Ovary (tissue), 10 donors: ENCODE measurements at places on chromosomes 4 and X. TPM values are rescaled to one million over a fixed set of nuclear protein-coding genes. Genes with fewer than 3 reads are reported as not detected.
A peak's percentile ranks its signal among the peaks of the same experiment; 100 is the strongest.

GRCh38 chr4:14072506-14072905 is 445.0 kb upstream of the BOD1L1 start:
- H3K4me3 ChIP-seq, result no peak overlapping the region
- H3K27ac ChIP-seq, result no peak overlapping the region
- H3K36me3 ChIP-seq, result no peaks in the 10 kb centered on the region
- H3K27me3 ChIP-seq, result no peaks in the 10 kb centered on the region

- H3K27ac ChIP-seq, result no peak overlapping the region
- H3K4me1 ChIP-seq, result no peaks in the 10 kb centered on the region
- H3K36me3 ChIP-seq, result no peaks in the 10 kb centered on the region
Measured at GRCh38 chrX:11666164-11666563, 444 bp upstream of the ARHGAP6 start.

- H3K36me3 ChIP-seq, result no peaks in the 10 kb centered on the region
- H3K27ac ChIP-seq, result no peak overlapping the region
Measured at GRCh38 chr4:106095408-106095807, 200.1 kb downstream of the NPNT start.

DNA sequence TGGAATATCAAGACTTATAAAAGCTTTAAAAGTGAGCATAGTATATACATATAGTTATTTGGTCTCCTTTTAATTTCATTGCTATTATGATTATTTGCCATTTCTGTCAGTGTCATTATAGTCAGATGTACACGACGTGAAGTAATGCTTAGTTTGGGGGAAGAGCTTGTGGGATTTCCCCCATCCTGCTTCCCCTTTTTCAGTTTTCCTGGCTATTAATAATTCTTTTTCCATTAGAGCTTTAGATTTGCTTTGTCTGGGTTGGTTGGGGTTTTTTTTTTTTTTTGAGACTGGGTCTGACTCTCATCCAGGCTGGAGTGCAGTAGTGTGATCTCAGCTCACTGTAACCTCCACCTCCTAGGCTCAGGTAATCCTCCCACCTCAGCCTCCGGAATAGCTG is 5.4 kb downstream of the ABCE1 start:
- no peak for DNase-seq
- no peak overlapping the region for H3K27ac ChIP-seq
- H3K4me3 ChIP-seq, result no peak overlapping the region
- no peaks in the 10 kb centered on the region for H3K36me3 ChIP-seq

- H3K4me3 ChIP-seq, result no peak overlapping the region
- no peaks in the 10 kb centered on the region for H3K36me3 ChIP-seq
- H3K4me1 ChIP-seq, result no peaks in the 10 kb centered on the region
- no peaks in the 10 kb centered on the region for H3K27me3 ChIP-seq
- no peak for DNase-seq
- H3K27ac ChIP-seq, result no peak overlapping the region
Measured at GRCh38 chrX:156001001-156001666, 3.6 kb downstream of the IL9R start.

DNA sequence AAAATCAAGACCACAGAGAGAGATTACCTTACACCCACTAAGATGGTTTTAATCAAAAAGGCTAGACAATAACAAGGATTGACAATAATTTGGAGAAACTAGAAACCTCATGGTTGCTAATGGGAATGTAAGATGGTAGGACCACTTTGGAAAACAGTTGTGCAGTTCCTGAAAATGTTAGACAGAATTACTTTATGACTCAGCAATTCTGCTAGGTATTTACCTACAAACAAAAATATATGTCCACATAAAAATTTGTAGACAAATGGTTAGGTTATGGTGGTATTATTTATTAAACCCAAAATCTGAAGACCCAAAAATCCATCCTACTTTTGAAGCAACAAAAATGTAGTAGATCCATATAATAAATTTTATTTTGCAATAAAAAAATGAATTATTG is 1027.0 kb upstream of the ADGRL3 start:
- no peak for DNase-seq
- no peaks in the 10 kb centered on the region for H3K27me3 ChIP-seq
- H3K4me3 ChIP-seq, result no peak overlapping the region
- no peak overlapping the region for H3K27ac ChIP-seq
- no peaks in the 10 kb centered on the region for H3K36me3 ChIP-seq

GRCh38 chr4:95417531-95417930 is 131.2 kb downstream of the UNC5C start:
- no peaks in the 10 kb centered on the region for H3K4me1 ChIP-seq
- H3K36me3 ChIP-seq, result no peaks in the 10 kb centered on the region
- no peak overlapping the region for H3K27ac ChIP-seq
- no peaks in the 10 kb centered on the region for H3K27me3 ChIP-seq
- DNase-seq, result no peak

DNA sequence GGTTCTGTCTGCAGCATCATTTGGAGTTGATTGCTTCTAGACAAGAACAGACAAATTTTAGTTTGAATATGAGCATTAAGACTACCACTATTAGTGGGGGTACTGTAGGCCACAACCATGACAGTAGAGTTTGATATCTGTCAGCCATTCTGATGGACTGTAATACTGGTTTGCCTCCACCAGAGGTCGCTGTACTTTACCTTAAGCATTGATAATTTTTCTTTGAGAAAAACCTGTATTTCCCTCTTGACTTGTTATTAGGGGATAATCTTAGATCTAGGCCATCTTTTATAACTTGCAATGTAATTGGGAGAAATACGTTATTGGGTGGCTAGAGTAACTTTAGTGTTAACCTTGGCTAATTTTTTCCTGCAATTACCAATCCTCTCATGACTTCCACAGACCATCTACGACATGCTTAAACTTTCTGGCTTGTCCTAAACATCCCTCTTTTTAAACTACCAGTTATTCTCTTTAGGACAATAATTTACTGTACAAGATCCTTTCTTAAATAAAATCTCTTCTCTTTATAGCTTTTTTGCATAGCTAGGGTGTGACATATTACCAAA is 562.4 kb downstream of the MAGEB5 start:
- H3K27ac ChIP-seq, result no peak overlapping the region
- no peak for DNase-seq
- no peak overlapping the region for H3K4me3 ChIP-seq

DNA sequence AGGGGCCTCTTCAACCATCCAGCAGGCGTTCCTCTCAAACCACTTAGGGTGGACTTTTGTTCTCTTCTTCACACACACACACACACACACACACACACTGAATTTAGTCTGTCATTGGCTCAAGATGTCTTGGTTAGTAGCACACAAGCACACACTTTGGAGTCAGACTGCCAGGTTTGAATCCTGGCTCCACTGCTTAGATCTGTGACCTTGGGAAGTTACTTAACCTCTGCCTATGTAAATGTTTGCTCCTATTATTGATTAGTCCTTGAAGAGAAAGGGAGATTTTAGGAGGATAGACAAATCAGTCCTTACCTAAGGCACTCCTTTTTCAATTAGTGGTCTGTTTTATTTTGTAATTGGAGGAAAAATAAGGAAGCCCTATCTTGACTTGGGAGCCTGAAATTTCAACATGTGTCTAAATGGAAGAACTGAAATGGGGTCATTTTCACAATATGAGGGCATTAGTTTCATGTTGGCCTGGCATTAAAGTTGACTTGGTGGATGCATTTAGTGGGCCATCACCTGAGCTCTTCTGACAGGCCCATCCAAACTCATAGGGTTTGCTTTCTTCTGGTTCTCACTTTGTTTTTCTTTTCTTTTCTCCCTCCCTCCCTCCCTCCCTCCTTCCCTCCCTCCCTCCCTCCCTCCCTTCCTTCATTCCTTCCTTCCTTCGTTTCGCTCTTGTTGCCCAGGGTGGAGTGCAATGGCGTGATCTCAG is 13.3 kb upstream of the TMEM131L start:
- H3K36me3 ChIP-seq, result no peaks in the 10 kb centered on the region
- no peak overlapping the region for H3K4me3 ChIP-seq
- DNase-seq, result no peak
- H3K4me1 ChIP-seq, result peaks cover 2% of the 10 kb centered on the region
- H3K27ac ChIP-seq, result no peak overlapping the region
- H3K27me3 ChIP-seq, result no peaks in the 10 kb centered on the region

- H3K27ac ChIP-seq, result no peak overlapping the region
- H3K4me1 ChIP-seq, result no peaks in the 10 kb centered on the region
- no peak for DNase-seq
- H3K4me3 ChIP-seq, result no peak overlapping the region
- H3K27me3 ChIP-seq, result no peaks in the 10 kb centered on the region
- H3K36me3 ChIP-seq, result no peaks in the 10 kb centered on the region
Measured at GRCh38 chr4:6546681-6547447, 28.1 kb upstream of the MAN2B2 start.

DNA sequence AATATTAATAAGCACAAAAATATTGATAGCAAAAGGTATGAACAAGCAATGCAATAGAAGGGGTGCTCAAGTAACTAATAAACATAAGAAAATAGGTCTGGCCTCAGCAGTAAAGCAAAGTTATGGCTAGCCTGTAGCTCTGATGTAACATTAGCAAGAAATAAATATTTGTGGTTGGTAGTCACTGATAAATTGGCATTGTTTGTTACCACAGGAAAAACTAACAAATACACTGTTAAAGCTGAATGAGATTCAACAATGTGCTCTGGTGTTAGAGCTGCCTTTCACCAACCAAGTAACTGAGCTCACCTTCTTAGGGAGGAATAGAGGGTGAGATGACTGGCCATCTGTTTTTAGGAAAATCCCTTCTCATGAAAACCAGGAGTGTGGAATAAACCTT is 71.4 kb downstream of the AREG start:
- DNase-seq, result no peak
- H3K27ac ChIP-seq, result no peak overlapping the region
- no peaks in the 10 kb centered on the region for H3K36me3 ChIP-seq
- H3K4me1 ChIP-seq, result no peaks in the 10 kb centered on the region
- no peak overlapping the region for H3K4me3 ChIP-seq

GRCh38 chr4:165967486-165967885 is 94.4 kb downstream of the TLL1 start:
- no peak overlapping the region for H3K27ac ChIP-seq
- no peaks in the 10 kb centered on the region for H3K27me3 ChIP-seq
- no peaks in the 10 kb centered on the region for H3K4me1 ChIP-seq
- DNase-seq, result no peak
- H3K4me3 ChIP-seq, result no peak overlapping the region
- H3K36me3 ChIP-seq, result no peaks in the 10 kb centered on the region

DNA sequence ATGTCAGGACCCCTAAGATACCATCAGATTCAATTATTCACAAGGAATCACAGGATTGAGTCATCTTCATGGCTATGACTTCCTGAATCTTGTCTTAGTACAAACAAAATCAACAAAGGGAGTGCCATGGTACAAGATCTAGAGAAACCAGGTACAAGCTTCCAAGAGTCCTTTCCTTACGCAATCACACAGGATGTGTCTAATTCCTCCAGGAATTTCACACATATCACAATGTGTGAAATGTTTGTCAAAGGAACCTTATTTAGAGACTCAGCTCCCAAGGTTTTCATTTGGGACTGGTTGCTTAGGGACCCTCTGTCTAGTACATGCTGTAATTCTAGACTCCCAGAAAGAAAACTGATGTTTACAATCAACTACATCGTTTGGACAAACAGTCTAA is 83.0 kb downstream of the MAB21L2 start:
- H3K27ac ChIP-seq, result no peak overlapping the region
- H3K4me3 ChIP-seq, result no peak overlapping the region
- H3K36me3 ChIP-seq, result no peaks in the 10 kb centered on the region

DNA sequence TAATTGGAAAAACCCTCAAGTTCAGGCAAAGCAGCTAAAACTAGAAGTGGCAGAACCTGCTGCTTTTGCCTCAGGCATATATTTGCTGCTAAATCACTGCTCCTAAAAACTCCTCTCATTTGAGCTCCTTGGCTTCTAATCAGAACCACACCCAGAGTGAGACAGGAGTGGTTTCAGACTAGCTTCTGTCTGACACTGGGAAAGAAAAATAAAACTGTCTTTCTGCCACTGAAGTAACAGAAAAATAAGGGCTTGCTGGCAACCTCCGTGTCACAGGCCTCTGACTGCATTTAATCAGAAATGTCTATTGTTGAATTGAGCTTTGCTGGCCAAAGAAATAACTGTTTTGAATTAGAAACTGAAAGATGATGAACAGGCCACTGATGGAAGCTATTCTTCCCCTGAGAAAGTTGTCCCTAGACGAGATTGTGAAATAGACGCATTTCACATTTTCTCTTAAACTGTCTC is 52.1 kb upstream of the RAP2C start:
- no peak overlapping the region for H3K4me3 ChIP-seq
- H3K4me1 ChIP-seq, result no peaks in the 10 kb centered on the region
- no peak for DNase-seq
- no peak overlapping the region for H3K27ac ChIP-seq

- no peaks in the 10 kb centered on the region for H3K4me1 ChIP-seq
- H3K27me3 ChIP-seq, result no peaks in the 10 kb centered on the region
- DNase-seq, result peak; percentile 23
- H3K36me3 ChIP-seq, result no peaks in the 10 kb centered on the region
- H3K27ac ChIP-seq, result no peak overlapping the region
Measured at GRCh38 chrX:66728818-66729271, 90.0 kb upstream of the EDA2R start.

DNA sequence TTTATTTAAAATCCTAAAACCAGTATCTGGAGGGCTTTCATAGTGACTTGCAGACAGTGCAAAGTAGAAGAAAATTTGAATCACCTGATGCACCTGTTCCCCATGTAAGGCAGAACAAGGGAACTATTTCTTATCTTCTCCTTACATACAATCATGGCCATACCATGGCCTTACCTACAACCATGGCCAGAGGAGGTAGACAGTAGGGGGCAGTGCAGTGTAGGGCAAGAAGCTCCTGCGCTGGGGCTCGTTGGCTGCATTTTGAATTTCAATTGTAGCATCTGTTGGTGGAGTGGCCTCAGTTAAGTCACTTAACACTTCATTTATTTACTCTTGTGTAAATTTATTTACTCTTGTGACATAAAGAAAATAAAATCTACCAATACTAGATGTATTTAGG is 33.0 kb downstream of the GALNTL6 start:
- DNase-seq, result no peak
- H3K27me3 ChIP-seq, result no peaks in the 10 kb centered on the region
- H3K36me3 ChIP-seq, result no peaks in the 10 kb centered on the region
- no peak overlapping the region for H3K4me3 ChIP-seq

GRCh38 chrX:57918750-57919436 is 8.6 kb upstream of the ZXDA start:
- no peaks in the 10 kb centered on the region for H3K4me1 ChIP-seq
- H3K4me3 ChIP-seq, result no peak overlapping the region
- no peaks in the 10 kb centered on the region for H3K27me3 ChIP-seq
- no peak for DNase-seq
- H3K36me3 ChIP-seq, result no peaks in the 10 kb centered on the region

- H3K4me3 ChIP-seq, result no peak overlapping the region
- H3K4me1 ChIP-seq, result peaks cover 2% of the 10 kb centered on the region
- no peaks in the 10 kb centered on the region for H3K36me3 ChIP-seq
Measured at GRCh38 chrX:134377537-134377936, 82.4 kb upstream of the HPRT1 start.

GRCh38 chr4:42205541-42205940 is 53.1 kb upstream of the BEND4 start:
- H3K27ac ChIP-seq, result no peak overlapping the region
- no peaks in the 10 kb centered on the region for H3K4me1 ChIP-seq
- no peak overlapping the region for H3K4me3 ChIP-seq
- no peak for DNase-seq

- no peaks in the 10 kb centered on the region for H3K36me3 ChIP-seq
- H3K27ac ChIP-seq, result no peak overlapping the region
Measured at GRCh38 chrX:136810493-136810892, 29.8 kb upstream of the ARHGEF6 start.

- no peaks in the 10 kb centered on the region for H3K36me3 ChIP-seq
- no peaks in the 10 kb centered on the region for H3K27me3 ChIP-seq
- no peaks in the 10 kb centered on the region for H3K4me1 ChIP-seq
- no peak for DNase-seq
- H3K27ac ChIP-seq, result no peak overlapping the region
Measured at GRCh38 chr4:60611762-60612496, 588.2 kb upstream of the ADGRL3 start.

ITIH6 gene
- not detected for total RNA-seq

TDO2 gene
- total RNA-seq, result not detected

SRP72 gene
- 88.7 TPM for total RNA-seq

AMTN gene
- not detected for total RNA-seq

GPC3 gene
- total RNA-seq, result 4.5 TPM

NXF2 gene
- not detected for total RNA-seq

MAGEC2 gene
- not detected for total RNA-seq
